Fibroblast of villous mesenchyme (primary cell): ENCODE measurements at places on chromosomes 4 and X.

- no peak for DNase-seq
Observed at GRCh38 chrX:10666102-10666501, 45.7 kb upstream of the MID1 start.

DNA sequence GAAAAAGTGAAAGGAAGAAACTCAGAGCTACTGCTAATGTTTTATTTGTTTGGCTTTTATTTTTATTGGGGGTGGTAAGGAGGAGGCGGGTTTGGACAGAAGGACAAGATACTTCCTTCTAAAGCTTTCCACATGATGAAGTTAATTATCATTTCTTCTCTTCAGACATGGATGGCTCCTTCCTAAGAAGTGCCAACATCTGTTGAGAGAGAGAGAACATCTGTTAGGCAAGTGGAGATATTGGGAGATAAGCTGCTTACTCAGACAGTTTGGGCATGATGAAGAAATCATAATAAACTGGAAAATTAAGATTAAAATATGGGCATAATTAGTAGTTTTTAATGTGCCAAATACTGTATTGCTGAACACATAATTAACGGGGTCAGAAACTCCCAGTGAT lies 535.7 kb upstream of the INTU start:
- no peak for DNase-seq

DNA sequence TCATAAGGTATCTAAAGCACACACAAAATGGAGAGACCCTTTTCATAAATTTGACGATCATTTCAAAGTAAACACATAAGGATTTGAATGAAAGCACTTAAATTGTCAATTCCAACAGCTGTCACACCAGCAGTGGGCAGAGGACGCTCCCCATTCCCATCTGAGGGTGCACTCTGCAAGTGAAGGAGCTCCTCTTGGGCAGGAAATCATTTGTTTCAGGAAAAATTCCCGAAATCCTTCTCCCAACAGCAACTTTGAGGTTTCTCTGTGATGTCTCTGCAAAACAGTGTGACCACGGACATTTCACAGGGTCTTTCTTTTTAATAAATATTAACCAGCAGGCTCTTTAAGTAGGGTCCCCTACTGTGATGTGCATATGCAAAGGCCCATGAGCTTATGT lies 111.0 kb downstream of the EPHA5 start:
- no peak for DNase-seq

DNA sequence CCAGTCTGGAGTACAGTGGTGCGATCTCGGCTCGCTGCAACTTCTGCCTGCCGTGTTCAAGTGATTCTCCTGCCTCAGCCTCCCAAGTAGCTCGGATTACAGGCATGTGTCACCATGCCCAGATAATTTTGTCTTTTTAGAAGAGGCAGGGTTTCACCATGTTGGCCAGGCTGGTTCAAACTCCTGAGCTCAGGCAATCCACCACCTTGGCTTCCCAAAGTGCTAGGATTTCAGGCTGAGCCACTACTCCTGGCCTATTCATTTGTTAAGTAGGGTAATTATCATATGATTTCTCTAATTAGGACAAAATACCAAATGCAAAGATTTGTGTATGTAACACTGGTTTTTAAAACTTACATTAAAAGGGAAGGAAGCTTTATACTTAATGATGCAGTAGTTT lies 137.8 kb downstream of the GPM6A start:
- no peak for DNase-seq

- peak; percentile 69 for DNase-seq
Observed at GRCh38 chrX:20217271-20217670, 49.4 kb downstream of the RPS6KA3 start.

DNA sequence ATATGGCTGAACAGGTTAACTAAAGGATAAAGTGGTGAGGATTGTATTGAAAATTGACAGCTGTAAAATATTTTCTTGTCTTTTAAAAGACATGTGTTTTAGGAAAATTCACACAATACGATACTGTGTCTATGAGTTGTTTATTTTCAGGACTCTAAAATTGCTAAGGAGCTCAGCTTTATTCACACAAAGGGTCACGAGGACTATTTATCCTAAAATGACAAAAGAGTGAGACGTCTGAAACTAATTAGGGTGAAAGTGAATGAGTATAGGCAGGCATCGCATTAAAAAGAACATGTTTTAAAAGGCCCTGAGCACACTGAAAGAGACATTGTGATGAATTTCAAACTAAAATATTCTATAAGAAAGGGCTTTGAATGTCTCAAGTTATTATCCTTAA lies 304.7 kb downstream of the SH2D1A start:
- no peak for DNase-seq

DNA sequence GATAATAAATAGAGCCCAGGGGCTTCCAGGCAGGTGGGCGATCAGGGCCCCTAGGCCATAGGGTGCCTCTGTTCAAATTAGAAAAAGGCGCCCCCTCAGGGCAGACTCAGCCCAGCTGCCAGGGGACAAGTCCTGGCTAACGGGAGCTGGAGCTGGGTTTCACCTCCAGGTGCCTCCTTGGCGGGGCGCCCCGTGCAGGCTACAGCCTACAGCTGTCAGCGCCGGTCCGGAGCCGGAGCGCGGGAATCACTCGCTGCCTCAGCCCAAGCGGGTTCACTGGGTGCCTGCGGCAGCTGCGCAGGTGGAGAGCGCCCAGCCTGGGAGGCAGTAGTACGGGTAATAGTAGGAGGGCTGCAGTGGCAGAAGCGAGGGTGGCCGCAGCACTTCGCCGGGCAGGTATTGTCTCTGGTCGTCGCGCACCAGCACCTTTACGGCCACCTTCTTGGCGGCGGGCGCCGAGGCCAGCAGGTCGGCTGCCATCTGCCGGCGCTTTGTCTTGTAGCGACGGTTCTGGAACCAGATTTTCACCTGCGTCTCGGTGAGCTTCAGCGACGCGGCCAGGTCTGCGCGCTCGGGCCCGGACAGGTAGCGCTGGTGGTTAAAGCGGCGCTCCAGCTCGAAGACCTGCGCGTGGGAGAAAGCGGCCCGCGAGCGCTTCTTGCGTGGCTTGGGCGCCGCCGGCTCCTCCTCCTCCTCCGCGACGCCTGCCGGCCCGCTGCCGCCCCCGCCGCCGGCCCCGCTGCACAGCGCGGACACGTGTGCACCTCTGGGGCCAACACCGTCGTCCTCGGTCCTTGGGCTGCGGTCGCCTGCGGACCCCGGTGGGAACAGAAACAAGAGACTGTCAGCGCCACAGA lies 2.4 kb downstream of the NKX3-2 start:
- no peak for DNase-seq

- no peak for DNase-seq
Observed at GRCh38 chrX:42149281-42149680, 225.9 kb upstream of the CASK start.

GRCh38 chrX:98191003-98191402 lies 1307.3 kb downstream of the RPA4 start:
- DNase-seq: no peak

- peak; percentile 72 for DNase-seq
Observed at GRCh38 chr4:27154706-27155105, 294.1 kb downstream of the STIM2 start.

DNA sequence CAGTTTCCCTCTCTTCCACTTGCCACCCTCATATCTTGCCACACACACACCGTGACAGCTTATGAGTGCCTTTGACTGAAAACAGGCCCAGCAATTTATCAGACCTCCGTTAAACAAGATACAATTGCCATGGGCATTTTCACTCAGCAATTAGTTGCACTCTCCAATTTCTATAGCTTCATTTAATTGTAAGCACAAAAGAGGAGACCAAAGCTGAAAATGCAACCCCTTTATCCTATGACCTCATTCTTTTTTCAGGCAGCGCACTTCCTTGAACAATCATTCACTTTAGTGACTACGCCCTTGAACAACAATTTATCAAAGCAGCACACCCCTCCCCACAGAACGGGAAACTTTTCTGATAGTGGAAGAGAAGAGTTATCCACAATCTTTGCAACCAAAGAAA lies 4.1 kb downstream of the POF1B start:
- no peak for DNase-seq

- DNase-seq: peak; percentile 44
Observed at GRCh38 chrX:87571964-87572363, 54.4 kb downstream of the KLHL4 start.

DNA sequence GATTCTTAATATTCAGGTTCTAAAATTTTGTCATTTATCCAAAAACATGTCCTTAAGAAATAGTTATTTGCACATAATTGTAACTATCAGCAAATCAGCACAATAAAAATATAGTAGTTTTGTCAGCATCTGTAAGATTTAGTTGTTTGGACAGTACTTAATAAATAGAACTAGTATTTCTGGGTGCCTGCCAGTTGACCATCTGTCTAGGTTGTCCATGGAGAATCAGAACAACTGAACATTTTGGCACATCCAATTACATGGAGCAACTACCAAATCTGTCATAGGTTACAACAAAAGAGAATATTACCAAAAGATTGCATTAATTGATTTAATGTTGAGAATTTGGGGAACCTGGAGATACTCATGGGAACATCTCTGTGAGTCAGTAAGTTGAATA lies 305.5 kb upstream of the TACR3 start:
- no peak for DNase-seq

DNA sequence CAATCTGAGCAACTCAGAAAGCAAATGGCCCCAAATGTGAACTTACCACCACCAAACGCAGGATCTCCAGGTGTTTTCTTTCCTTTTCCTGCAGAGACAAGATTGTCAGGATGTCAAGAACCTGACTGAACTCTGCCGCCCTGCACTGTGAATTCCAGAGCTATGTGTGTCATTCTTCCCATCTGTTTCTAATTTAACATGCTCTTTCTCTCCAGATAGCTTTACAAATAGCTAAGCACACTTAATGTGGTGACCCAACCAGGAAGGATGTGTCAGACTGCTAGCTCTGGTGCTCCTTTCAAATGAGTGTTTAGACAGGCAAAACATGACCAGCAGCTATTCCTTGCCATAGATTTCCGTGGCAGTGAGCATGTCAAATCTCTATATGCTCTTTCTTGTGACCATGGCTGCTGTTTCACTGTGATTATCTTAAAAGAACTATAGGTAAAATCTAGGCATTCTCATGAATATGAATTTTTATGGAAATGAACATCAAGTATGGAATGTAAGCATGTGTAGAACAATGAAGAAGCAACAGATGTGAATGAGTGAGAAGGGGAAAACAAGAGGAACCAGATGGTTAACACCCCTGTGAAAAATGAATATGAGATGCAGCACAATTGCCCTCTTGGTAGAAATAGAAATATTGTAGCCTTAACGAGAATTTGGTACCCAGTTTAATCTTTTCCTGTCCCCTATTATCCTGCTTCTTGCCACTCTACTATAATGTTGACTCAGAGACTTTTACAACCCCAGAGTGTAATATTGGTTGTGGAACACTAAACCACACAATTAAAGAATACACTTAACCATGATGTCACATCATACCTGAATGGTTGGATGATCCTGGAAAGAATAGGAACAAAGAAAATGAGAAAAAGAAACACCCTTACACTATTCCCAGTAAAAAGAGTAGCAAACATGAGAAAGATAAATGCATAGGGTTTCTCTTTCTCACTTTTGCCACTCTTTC lies 247.8 kb upstream of the DKK2 start:
- peak; percentile 77 for DNase-seq

DNA sequence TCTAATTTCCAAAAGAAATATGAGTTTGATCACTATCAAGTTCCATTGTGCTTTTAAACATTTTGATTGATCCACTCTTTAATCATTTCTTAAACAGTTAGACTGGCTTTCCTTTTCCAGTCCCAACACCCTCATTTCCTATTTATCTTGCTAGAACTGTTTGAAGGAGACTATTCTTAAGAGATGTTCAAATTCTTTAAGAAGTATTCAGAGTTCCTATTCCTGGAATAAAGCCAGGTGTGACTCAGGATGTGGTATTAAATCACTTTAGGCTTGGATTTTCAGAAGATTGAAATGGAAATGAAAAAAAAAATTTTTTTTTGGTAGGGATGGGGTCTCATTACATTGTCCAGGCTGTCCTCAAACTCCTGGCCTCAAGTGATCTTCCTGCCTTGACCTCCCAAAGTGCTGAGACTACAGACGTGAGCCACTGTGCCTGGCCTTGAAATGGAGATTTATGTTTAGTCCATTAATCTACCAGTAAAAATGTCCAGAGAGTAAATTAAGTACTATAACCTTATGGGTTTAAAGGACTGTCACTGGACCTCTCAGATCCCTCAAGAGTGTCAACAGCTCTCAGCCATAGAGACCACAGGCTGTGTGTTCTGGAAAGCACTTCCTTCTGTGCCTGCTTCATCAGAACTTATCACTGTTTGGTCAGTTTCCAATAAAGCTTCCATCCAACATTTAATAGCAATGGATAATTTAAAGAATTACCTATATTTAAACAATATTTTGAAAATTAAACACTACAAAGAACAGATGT lies 90.7 kb downstream of the CDS1 start:
- peak; percentile 81 for DNase-seq

GRCh38 chr4:56681158-56681852 lies at the start of gene HOPX:
TSS of gene HOPX (minus strand) at chr4:56681296. CDS start at chr4:56657816, 23,480 bp downstream.
- peak; percentile 62 for DNase-seq

DNA sequence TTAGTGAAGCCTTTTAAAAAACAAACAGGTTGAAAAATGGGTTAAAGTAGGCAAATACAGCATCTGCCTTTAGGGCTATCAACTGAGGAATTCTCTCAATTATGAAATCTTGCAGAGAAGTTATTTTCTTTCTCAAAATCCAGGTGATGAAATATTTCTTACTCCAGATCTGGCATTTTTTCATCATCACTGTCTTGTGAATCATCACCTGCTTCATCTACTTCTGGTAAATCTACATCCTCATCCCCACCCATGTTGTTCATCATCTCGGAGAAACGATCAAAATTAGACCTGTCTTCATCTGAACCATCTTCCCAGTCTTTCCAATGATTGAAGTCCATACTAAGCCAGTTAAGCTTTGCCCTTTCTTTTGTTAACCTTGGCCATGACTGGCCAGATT lies 33.3 kb upstream of the HPF1 start:
- no peak for DNase-seq

- peak; percentile 39 for DNase-seq
Observed at GRCh38 chr4:19254486-19254885, 997.2 kb upstream of the SLIT2 start.

GRCh38 chr4:86092684-86093083 lies 267.2 kb downstream of the MAPK10 start:
- DNase-seq: peak; percentile 45

GRCh38 chrX:53681661-53682060 lies 4.9 kb downstream of the HUWE1 start:
- peak; percentile 8 for DNase-seq

- DNase-seq: no peak
Observed at GRCh38 chrX:153645921-153646488, 998 bp upstream of the DUSP9 start.

GRCh38 chr4:80263541-80264351 lies 2.7 kb upstream of the FGF5 start:
- DNase-seq: no peak

DNA sequence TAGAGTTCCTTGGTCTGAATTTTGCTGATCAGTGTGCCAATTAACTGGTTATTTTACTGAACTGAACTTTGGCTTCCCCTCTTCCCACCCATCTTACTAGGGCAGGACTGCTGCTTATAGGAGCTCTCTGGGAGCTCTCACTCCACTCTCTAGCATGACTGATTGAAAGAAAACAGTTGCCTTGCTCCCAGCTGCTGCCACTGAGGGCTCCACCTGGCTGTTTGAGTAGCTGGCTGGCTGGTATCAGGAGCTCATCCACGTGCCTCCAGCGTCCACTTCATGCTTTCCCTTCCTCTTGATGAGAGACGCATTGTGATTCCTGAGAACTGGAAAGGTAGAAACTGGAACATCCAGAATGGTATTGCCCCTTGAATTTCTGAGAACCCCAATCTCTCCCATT lies 73.0 kb upstream of the KLHL13 start:
- DNase-seq: no peak
